ENCODE measurements at places on chromosomes 3 and 15. TPM values are rescaled to one million over a fixed set of nuclear protein-coding genes. Genes with fewer than 3 reads are reported as not detected.

Gene DNASE1L3
- not detected for total RNA-seq

Gene SCN11A
- under 0.01 TPM for total RNA-seq

Gene EXD1
- total RNA-seq: 0.17 TPM

Gene PPP1R14D
- not detected for total RNA-seq

Gene RBPMS2
- total RNA-seq: not detected

Gene DCP1A
- 17.2 TPM for total RNA-seq

All from fibroblast of lung (primary cell).